ENCODE measurements at places on chromosomes 16 and 17.

DNA sequence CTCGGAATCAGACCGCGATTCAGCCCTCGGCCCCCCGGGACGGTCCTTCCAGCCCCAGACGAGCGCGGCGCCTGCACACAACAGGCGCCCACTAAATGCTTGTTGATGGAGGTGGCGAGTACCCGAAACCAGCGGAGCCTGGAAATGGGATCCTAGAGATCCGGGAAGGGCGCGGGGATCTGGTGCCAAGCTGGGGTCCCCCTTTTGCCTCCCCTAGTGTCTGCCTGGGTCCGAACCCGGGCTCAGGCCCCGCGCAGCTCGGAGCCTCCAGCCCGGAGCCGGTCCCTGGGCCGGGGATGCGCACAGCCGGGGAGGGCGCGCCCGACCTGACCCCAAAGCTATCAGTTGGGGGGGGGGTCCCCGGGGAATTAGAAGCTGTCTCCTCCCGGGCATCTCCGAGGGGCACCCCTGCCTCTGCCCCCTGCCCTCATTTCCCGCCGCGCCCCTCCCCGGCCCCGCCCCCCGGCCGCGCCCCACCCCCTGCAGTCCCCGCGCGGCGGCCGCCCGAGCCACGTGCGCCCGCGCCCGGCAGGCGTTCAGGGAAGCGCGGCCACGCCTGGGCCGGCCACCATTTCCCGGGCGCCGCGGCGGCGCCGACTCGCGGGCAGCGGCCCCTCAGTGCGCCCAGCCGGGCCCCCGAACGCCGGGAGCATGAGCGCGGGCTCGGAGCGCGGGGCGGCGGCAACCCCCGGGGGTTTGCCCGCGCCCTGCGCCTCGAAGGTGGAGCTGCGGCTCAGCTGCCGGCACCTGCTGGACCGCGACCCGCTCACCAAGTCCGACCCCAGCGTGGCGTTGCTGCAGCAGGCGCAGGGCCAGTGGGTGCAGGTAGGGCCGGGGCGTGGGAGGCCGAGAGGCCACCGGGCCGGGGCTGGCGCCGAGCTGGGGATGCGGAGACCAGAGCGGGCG lies at the start of gene CPNE7:
Gene CPNE7 (plus strand): TSS at position 512 of the 906 bp plus-strand sequence. CDS start 140 bp downstream, at position 652.
- DNase-seq = no peak

DNA sequence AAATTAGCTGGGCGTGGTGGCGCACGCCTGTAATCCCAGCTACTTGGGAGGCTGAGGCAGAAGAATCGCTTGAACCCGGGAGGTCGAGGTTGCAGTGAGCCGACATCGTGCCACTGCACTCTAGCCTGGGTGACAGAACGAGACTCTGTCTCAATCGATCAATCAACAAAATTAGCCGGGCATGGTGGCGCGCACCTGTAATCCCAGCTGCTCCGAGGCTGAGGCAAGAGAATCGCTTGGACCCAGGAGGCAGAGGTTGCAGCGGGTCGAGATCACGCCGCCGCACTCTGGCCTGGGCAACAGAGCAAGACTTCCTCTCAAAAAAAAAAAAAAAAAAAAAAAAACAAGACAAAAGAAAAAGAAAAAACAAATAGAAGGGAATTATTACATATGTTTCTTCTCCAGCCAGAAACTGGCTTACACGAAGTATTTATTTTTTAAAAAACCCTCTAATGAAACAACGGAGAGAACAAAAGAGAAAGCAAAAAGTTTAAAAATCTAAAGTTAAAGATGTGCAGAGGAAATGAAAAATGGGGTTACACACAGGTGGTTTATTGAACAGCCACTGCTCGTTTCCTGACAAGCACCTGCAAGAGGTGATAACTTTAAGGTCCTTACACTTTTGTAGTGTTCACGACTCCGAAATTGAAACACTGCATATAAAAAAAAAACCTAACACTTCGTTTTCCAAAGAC lies 1.4 kb downstream of the SYNRG start:
- DNase-seq = no peak

DNA sequence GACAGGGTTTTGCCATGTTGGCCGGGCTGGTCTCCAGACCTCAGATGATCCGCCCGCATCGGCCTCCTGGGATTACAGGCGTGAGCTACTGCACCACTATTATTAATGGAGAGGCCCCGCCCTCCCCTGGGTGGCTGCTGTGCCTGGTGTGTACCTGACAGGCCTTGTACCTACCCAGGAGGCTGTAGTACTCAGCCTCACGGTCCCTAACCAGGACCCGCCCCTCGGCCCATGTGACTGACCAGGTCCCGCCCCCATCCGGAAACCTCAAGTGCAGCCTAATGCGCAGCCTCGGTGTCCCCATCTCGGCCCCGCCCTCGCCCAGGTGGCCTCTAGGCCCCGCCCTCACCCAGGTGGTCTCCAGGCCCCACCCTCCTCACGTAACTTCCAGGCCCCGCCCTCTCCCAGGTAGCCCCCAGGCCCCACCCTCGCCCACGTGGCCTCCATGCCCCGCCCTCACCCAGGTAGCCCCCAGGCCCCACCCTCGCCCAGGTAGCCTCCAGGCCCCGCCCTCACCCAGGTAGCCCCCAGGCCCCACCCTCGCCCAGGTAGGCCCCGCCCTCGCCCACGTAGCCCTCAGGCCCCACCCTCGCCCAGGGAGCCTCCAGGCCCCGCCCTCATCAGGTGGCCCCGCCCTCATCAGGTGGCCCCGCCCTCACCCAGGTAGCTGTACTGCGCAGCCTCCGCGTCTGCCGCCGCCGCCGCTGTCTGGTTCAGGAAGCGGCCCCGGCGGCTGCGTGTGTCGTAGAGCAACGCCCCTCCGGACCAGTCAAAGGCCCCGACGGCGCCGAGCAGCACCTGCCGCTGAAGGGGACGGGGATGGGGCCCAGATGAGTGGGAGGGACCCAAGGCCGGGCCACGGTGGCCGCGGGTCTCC lies 31.0 kb downstream of the HASPIN start:
- DNase-seq = no peak

- no peak for DNase-seq
Measured at GRCh38 chr17:79678091-79678735, 52.5 kb upstream of the ENPP7 start.

GRCh38 chr17:29836643-29837042 lies 93.4 kb downstream of the SSH2 start:
- no peak for DNase-seq

DNA sequence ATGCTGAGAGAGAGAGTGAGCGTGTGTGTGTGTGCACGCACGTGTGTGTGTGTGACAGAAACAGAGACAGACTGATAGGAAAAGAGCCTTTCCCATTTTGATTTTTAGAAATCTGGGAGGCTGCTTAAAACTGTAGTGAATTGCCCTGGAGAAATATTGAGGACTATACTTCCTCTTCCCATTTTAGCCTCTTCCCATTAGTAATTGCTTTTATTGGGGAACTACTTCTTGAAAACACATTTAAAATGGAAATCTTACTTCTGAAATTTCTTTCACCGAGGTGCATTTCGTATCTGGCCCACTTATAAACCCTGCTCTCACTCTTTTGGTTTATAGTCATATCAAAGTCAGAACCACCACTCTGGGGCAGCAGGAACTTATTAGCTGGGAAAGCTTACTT lies 47.1 kb downstream of the NUP93 start:
- DNase-seq = no peak

DNA sequence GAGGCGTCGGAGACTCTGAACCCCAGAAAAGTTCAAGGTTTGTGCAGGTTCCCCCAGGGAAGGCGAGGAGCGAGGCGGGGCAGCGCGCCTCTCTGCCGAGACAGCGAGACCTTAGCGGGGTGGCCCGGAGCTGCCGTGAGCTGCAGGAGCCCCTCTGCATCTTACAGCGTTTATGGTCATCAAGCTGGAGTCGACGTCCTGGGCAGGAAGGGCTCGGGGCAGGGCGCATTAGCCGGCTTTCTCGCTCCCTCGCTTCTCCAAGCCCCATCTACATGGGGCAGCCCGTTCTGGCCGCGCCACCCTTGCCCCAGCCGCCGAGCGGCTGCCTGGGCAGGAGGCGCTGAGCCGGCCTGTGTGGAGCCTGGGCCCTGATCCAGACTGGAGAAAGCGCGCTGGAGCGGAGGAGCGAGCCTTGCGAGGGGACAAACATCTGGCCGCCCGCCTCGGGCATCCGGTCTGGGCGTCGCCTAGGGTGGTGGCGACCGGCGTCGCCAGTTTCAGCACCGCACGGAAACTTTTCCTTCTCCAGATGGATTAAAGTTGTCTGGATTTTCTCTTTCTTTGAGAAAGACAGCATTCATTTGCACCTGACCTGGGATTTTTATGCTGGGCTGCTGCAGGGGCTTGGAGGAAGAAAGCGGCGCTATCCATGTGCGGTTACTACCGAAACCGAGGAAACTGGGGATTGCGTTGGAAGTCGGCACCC lies 750 bp downstream of the TMEM132E start:
- DNase-seq = no peak

DNA sequence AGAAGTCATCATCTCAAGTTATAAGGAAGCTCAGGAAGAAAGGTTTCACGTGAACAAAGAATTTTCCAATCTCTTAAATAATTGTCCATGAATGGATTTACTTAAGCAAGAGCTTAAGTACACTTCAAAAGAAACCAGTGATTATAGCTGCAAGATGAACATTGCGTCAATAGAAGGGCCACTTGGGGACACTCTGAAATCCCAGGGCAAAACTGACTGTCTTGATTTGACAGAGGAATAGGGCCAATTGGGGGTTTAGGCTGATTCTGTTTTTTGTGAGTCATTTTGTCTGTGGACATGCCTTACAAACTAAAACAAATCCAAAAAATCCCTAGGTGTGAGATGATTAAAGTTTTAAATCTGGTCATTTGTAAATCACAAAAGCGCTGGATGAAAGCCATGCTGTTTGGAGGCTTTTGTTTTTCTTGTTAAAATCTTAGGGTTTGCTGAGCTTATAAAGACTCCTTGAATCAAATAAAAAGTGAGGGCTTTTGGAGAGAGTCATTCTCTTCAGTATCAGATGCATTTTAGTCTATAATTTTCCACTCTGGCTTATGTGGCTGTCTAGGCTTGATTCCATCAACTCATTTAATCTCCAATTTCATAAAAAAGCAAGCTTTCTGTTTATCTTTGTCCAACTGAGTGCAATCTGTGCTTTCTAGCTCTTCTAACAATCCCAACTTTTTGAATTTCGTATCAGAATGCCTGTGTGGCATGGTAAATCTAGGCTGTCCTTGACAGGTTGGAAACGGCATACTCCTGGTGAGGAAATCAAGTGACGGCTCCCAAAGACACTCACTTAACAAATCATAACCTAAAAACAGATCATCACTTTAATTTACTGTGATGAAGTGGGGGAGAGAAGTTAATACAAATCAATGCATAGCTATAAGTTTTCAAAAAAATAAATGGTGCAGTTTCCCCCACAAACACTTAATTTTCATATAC lies 98.2 kb upstream of the SOX9 start:
- DNase-seq = no peak

DNA sequence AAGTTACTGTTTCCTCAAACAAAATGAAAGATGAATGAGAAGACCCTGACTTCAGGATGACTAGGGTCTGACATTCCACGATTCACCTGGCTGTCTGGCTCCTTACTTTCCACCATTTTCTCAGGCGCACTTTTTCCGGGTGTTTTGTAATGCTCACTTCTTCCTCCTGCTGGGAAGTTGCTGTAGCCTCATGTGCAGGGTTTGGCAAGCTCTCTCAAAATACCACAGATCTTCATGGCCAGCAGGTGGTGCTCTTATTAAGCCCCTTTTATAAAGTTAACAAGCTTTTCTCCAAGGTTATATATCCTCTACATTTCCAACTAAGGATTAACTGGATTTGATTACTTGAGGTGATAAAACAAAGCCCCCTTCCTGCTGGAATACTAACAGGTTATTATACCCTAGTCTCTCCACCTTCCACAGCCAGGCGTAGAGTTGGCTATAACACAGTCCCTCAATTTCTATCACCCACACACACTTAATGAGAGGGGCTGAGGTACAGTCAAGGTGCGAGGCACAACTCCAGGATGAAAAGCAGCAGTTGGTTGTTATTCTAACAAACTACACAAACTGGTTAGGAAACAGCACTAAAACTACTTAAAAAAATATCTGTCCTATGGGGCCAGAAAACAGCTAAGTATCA lies 45.4 kb downstream of the STH start:
- DNase-seq = peak; percentile 49

GRCh38 chr16:78376452-78376851 lies 277.0 kb downstream of the WWOX start:
- DNase-seq = no peak

GRCh38 chr17:76530811-76531485 lies 6.6 kb downstream of the CYGB start:
- no peak for DNase-seq

DNA sequence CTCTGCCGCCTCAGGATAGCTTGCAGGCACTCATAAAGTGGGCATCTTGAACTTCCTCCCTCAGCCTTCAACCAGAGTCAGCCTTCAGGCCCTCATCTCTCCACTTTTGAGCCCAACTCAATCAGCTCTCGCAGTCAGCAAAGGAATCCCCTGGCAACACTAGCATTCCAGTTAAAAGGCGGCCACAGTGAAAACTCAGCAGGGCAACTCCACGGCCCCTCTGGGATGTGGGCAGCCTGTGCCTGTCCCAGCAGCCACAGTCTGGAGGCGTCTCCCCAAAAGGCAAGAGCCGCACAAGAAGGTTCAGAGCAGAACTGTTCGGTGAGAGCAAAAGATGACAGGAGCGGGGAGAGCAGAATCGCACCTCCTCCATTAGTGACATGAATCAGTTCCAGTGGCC lies 9.0 kb downstream of the TMEM11 start:
- DNase-seq = no peak

All from thoracic aorta (tissue), 2 donors.